ENCODE measurements at places on chromosomes 6 and 20.

DNA sequence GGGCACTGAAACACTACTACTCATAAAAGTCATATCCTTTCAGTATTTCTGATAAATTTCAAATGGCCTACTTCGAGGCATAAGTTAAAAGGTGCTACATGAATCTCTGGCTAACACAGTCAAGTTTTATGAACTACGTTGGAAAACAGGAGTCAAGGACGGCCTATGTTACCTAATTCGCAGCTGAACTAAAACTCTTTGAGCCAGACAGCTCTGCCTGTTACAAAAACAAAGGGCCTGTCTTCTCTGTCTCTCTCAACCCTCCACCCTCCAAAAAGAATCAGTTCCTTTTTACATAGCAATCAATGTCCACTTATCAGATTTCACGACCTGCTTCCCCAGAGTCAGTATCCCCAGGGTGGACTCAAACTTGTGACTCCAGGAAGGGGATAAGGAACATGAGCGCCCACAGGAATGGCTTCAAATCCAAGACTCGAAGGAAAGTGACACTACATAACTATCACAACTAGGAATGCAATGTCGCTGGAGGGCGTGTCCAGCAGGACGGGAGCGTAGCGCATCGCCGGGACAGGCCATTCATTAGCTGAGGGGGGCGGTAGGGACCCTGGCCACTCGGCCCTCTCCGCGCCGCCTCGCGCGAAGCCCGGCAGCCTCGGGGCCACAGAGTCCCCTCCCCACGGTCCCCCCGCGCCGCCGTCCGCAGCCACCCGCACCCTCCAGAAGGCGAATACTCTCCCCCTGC, 591 bp downstream of the IBTK start:
- DNase-seq = no peak

DNA sequence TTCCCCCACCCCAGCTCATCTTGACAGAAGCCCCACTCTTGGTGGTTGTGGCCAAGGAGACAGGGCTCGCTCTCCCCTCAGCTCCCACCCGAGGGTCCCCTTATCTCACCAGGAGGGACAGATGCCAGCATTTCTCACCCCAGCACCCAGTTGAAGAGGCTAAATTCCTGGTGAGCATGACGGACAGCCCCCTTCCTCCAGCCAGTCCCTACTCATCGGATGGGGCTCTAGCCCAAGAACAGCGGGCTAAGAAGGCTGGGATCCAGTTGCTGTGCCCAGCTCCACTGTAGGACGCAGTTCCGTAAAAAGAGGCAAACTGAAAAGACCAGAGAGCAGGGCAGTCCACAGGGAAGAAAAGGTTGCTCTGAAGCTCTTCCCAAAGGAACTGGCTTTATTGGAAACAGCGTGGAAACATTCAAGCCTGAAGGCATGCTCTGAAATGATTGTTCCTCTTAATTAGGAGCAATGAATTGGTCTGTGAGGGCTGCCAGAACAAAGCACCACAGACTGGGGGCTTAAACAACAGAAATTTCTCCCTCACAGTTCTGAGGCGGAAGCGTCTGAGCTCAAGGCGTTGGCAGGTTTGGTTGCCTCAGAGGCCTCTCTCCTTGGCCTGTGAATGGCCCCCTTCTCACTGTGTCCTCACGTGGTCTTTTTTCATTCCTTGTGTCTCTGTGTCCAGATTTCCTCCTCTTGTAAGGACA, 17.9 kb upstream of the KIF25 start:
- no peak for DNase-seq

DNA sequence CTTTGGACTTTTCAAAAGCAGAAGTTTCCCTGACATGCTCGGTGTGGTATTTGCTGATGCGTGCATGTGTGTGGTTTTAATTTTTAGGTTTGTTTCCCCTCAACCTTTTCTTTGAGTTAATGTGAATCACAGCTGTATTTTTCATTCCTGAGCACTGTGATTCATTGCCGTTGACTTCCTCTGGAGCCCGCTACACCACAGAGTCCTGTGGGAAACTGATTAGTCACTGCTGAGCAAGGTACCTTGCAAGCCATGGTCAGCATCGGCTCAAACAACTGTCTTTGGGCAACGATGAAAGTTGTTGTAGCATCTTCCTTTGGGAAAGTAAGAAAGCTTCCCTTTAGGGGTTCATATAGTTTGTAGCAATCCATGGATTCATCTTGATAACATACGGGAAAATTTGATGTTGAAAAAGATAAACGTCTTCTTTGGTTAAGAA, 57.5 kb downstream of the RIN2 start:
- peak; percentile 17 for DNase-seq

DNA sequence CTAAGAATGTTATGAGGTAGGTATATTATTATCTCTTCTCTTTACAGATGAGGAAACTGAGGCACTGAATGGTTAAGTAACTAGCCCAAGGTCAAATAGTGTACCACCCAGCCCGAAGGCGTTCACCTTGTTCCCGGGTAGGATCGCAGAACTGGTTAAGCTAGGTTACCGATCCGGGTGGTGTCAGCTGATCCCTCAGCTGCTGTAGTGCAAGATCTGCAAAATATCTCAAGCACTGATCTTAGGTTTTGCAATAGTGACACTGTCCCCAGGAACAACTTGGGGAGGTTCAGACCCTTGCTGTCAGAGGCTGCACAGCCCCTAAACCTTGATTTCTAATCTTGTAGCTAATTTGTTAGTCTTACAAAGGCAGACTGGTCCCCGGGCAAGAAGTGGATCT, 28.1 kb downstream of the SLC52A3 start:
- no peak for DNase-seq

DNA sequence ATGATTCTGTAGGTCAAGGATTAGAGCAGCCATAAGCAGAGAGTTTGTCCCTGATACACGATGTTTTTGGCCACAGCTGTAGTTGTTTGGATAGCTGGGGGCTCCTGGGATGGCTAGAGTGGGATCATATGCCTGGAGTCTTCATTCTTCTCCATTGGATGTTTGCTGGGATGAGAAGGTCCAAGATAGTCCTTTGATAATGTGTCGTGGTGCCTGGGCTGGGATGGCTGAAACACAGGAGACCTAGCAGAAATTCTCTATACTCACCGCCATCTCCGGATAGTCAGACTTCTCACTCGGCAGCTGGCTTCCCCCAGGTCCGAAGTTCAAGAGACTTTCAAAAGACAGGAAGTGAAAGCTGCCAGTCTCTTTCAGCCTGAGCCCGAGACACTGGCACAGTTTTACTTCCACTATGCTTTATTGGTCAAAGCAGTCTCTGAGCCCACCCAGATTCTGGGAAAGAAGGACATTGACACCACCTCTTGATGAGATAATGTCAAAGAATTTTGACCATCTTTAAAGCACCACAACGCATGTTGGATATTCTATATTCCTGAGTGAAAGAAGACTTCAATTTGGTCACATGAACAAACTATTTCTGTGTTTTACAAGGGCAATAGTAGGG, 16.0 kb downstream of the MARCKS start:
- DNase-seq = peak; percentile 12

- no peak for DNase-seq
Measured at GRCh38 chr6:45584127-45584526, 206.4 kb upstream of the SUPT3H start.

GRCh38 chr20:39874049-39874893, 814.8 kb downstream of the MAFB start:
- peak; percentile 44 for DNase-seq
